ENCODE measurements at places on chromosomes 2 and 18. TPM values are rescaled to one million over a fixed set of nuclear protein-coding genes. Genes with fewer than 3 reads are reported as not detected.

DNA sequence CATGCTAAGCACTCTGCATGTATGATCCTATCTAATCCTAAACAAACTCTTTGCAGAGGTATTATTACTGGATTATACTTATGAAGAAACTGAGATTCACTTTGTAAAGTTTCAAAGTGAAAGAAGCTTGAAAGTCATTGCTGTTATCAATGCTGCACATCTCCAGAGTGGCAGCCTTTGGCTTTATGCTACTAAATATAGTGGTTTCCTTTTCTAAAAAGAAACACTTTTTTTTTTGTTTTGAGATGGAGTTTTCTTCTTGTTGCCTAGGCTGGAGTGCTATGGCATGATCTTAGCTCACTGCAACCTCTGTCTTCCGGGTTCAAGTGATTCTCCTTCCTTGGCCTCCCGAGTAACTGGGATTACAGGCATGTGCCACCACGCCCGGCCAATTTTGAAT, 114.9 kb upstream of the RAB27B start:
- DNase-seq, result peak; percentile 25

DNA sequence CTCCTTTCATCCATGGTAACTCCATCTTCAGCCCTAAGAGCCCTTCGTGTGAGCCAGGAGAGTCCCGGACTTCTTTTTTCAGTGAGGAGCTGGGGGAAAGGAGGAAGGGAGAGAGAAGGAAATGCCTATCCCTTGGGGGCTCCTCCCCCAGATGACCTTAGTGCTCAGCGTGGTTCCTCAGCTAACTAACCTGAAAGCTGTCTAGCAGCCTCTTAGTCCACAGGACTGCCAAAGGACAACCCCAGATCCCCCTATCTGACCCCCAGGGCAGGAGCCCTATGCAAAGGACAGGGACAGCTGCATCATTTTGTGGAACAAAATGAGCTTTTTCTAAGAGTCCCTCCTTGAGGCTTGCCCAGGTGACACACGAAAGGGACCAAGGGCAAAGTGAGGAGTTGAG, 7.9 kb downstream of the SPR start:
- no peak for DNase-seq

DNA sequence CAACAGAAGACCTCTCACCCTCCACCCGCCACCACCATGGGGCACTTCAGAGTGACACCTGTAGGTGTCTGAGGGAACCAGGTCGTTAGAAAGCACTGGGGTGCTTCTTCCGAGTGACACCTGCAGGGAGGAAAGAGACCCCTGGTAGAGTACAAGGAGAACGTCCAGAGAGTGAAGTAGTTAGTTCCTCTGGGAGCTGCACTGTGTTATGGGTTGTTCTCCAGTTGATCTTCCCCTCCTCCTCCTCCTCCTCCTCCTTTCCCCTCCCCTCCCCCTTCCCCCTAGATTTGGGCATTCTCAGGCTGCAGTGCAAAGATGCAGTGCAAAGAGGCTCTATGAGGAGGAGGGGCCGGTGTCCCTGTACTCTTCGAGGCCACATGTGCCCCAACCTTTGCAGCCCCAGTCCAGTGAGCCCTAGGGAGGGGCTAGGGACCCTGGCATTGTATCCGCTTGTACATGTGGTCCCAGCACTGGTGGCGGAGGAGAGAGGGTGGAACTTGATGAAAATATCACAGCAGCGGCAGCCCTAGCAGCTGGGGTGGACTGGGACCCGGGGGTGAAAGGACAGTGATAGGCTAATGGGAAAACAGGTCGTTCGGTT, 850 bp downstream of the DNAJB2 start:
- no peak for DNase-seq

DNA sequence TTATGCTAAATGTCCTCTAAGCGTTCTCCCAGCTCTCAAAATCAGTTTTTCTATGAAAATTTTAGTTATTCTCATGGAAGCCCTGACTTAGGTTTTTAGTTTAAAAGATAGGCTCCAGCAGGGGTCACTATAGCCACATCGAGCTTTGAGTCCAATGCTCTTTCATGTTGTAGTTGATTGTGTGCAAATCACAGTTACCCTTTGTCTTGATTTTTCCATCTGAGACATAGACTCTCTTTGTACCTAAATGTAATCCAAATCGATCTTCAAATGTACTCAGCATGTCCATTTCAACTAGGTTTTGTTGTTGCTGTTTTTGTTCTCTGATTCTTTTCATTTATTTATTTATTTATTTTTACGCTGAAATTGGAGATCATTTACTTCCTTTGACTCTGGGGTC, 26.4 kb upstream of the MSTN start:
- DNase-seq, result peak; percentile 64

DNA sequence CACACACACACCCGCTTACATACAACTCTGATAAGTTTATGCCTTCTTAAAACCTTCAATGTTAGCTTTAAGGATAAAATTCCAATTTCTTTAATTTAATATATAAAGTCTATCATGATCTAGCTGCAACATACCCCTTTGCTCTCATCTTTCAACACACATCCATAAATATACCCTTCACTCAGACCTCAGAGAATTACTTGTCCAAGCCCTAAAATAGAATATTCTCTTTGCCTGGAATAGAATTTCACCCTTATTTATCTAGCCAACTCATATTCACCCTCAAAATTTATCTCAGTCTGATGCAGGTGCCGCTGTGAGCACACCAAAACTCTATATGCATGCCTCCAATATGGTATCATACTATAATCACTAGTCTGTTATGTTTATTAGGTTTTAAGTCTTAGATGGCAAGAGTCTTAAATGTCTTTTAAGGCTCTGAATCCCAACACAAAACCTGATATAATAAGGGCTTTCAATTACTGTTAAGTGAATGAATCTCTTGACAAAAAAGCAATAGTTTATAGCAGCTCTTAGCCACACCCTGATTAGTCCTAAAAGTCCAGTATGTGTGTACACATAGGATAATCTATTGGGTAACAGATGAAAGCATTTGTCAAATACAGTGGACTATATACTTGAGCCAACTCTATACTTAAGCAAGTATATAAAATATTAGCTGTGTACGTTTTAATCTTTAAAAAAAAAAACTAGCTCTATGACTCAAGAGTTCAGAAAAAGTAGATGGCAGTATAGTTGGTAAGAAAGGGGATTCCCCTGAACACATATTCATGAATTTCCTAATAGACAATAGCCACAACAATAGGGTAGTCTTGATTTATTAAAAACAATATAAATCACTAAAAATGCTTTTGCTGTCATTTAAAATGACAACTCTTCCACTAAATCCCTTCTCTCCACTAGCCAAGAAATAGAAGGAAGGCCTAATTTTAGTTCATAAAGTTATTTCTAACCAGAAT, 144.5 kb downstream of the EXOC6B start:
- DNase-seq, result no peak

- no peak for DNase-seq
Measured at GRCh38 chr2:77664491-77664890, 142.3 kb upstream of the LRRTM4 start.

GRCh38 chr2:43927442-43927841, 68.3 kb downstream of the LRPPRC start:
- DNase-seq, result no peak

DNA sequence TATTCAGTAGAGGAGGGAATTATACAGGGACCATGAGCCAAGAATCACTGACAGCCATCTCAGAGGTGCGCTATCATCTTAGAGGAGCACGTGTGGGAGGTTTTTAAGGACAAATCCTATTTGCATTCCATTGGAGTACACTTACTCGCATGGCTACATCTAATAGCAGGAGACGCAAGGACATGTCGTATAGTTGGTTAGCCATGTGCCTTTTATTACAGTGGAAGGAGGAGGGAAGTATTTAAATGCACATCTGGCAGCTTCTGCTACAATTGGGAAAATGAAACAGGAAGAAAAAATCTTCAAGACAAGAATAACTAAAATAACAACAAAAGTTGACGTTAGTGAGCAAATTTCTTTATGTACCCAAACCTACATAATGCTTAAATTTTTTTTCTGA, 86.5 kb upstream of the UGP2 start:
- no peak for DNase-seq

DNA sequence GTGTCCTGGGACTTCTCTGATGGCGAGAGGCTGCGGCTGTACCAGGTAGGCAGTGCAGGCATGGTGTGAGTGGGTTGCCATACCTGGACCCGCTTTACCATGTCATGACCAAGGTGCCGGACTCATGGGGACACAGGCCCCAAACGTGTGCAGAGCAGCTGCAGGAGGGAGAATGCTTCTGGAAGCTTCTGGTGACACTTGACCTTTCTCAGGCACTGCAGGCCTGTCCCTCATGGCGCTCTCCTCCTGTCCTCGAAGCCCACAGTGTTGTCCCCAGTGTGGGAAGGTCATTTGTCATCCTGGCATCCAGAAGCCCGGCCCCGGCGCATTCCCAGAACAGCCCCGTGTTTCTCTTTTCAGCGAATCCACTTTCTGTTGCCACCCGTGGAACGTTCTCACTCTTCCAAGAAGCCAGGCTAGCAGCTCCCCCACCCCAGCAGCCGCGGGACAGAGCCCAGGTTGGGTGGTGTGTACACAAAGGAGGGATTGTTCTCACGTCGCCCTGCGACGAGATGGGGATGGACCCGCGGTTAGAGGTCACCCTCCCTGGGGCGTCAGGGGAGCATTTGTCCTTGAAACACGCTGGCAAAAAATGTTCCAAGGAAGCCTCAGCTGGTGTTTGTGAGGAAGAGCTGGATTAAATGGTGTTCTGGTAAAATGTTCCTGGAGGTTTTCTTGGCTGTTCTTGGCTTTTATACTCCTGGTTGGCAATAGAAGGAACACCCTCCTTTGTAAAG, 43.7 kb downstream of the SH3BP4 start:
- no peak for DNase-seq

- no peak for DNase-seq
Measured at GRCh38 chr2:54768772-54769428, 45.4 kb downstream of the EML6 start.

GRCh38 chr2:60839126-60839813, 42.1 kb upstream of the REL start:
- DNase-seq, result no peak

DNA sequence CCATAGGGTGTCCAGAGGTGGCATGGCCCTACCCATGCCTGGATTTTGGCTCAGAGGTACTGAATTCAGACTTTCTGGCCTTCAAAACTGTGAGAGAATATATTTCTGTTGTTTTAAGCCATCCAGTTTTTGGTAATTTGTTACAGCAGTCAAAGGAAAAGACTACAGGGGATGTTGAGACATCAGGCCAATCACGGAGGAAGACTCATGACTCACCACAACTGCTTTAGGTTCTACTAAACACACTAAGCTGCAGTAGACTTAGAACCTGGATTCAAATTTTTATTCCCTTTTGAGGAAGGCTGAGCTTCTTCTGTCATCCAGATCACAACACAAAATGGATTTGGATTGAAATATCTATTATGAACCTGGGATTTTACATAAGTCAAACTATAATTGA, 12.0 kb upstream of the C2orf66 start:
- no peak for DNase-seq

- DNase-seq, result no peak
Measured at GRCh38 chr2:187208199-187208785, 239.8 kb downstream of the CALCRL start.

DNA sequence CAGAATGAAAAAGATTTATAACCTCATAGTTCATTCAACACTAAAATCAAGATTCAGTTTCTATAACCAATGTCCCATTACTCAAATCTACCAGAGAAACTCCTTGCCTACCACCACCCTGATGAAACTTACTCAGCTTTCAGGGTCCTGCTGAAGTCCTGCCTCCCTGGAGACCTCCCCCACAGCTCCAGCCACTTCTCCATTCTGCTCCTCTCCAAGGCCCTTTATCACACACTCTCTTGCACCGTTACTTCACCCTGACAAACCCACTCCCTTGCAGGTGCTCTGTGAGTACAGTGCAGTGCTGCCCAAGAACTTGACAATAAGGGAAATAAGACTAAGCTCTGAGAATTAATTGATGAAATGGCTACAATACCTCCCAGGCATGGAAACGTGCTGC, 83.5 kb upstream of the CDCA7 start:
- no peak for DNase-seq

- DNase-seq, result no peak
Measured at GRCh38 chr18:13534631-13535030, 191.7 kb downstream of the FAM210A start.

- DNase-seq, result no peak
Measured at GRCh38 chr18:36451454-36452251, 154.1 kb downstream of the FHOD3 start.

GRCh38 chr2:10764896-10765295, 43.5 kb downstream of the ATP6V1C2 start:
- no peak for DNase-seq

DNA sequence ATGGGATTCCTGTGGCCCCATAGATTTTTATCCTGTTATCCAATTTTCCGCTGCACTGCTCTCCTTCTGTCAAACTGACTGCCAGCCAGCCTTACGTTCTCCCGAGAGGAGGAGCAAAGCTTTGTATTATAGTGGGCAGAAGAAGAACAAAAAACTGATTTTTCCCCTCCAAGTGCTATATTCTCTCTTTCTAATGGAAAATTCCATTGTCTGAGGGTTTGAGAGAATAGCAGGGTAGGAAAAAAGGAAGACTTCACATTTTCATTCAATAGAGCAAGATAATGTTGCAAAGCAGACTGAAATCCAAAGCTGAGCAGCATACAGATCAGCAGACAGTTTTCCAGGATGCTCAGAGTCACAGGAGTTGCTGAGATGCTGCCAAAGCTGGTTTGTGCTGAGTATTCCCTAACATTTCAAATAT, 238.0 kb downstream of the UBE2E3 start:
- no peak for DNase-seq

- DNase-seq, result no peak
Measured at GRCh38 chr18:23479829-23480505, 23.3 kb upstream of the RMC1 start.

GRCh38 chr2:203659331-203660049, 46.9 kb upstream of the CD28 start:
- DNase-seq, result peak; percentile 21

GRCh38 chr2:238855891-238856580, 8.2 kb downstream of the TWIST2 start:
- no peak for DNase-seq

PDCL3 gene
- total RNA-seq, result 39.3 TPM

SULT1C4 gene
- not detected for total RNA-seq

COQ10B gene
- total RNA-seq, result 13.3 TPM

SERPINB13 gene
- not detected for total RNA-seq

TTLL4 gene
- total RNA-seq, result 33.7 TPM

IL1RN gene
- total RNA-seq, result 4.8 TPM

SCN9A gene
- total RNA-seq, result 0.07 TPM

ACTG2 gene
- not detected for total RNA-seq

IL1B gene
- 0.37 TPM for total RNA-seq

SULT1C2 gene
- not detected for total RNA-seq

SIX3 gene
- not detected for total RNA-seq

ALK gene
- total RNA-seq, result not detected

All from activated CD4-positive, alpha-beta T cell treated with anti-CD3 and anti-CD28 coated beads for 36 hours (primary cell).